ENCODE measurements at places on chromosomes 4 and X.

GRCh38 chr4:2060611-2061185, 1.6 kb downstream of the NAT8L start:
- DNase-seq, result no peak

DNA sequence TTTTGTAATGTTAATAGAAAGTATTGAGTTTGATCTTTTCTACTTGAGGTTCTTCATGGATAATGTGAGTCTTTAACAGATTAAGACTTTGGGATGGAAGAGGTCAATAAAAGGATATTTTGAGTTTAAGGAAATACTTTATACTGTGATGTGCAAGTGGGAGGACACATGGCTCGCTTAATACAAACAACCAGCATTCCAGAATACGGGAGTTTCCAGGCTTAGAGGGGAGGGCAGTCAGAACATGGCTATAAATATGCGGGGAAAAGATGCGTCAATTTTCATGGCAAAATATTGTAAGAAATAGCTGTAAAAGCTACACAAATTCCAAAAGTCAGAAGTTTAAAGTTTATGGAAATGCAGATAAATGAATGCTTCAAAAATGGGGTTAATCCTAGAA, 192.3 kb downstream of the AASDH start:
- DNase-seq, result no peak

GRCh38 chr4:118290951-118291350, 61.9 kb downstream of the PRSS12 start:
- no peak for DNase-seq

GRCh38 chr4:4763822-4764557, 95.5 kb upstream of the MSX1 start:
- no peak for DNase-seq

GRCh38 chr4:144709159-144709558, 63.2 kb downstream of the HHIP start:
- DNase-seq, result no peak

All from occipital lobe (tissue), 3 donors.